Activated CD8-positive, alpha-beta T cell treated with anti-CD3 and anti-CD28 coated beads, Interleukin-2, amount 10 ng/mL, durations not matched to agents 7 days and 5 days (primary cell): ENCODE measurements at places on chromosomes 4 and X. TPM values are rescaled to one million over a fixed set of nuclear protein-coding genes. Genes with fewer than 3 reads are reported as not detected.

DNA sequence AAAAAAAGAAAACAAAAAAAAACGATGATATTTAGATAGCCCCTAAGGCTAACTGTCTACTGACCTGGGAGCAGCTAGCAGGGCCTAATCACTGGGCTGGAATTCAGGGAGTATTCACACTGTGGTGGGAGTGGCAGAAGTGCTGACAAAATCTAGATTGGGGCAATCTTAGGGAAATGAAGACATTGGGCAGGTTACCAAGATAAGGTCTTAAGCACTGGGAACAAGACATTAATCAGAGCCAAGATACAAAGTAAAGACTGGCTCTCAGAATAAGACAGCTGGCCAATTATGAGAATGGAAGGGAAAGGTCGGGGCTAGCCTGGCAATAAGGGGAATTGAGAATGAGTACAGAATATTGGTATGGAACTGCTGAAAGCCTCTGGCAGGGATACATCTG, 100.2 kb upstream of the GRIA3 start:
- H3K27me3 ChIP-seq, result no peaks in the 10 kb centered on the region
- H3K4me3 ChIP-seq, result no peak overlapping the region
- no peaks in the 10 kb centered on the region for H3K4me1 ChIP-seq
- no peaks in the 10 kb centered on the region for H3K36me3 ChIP-seq

- H3K36me3 ChIP-seq, result peaks cover 2% of the 10 kb centered on the region
- H3K4me3 ChIP-seq, result no peak overlapping the region
- no peak for DNase-seq
- no peak overlapping the region for H3K27ac ChIP-seq
- H3K27me3 ChIP-seq, result peaks cover 11% of the 10 kb centered on the region
- H3K4me1 ChIP-seq, result peaks cover 43% of the 10 kb centered on the region
Observed at GRCh38 chr4:48041535-48042137, 25.1 kb downstream of the NIPAL1 start.

DNA sequence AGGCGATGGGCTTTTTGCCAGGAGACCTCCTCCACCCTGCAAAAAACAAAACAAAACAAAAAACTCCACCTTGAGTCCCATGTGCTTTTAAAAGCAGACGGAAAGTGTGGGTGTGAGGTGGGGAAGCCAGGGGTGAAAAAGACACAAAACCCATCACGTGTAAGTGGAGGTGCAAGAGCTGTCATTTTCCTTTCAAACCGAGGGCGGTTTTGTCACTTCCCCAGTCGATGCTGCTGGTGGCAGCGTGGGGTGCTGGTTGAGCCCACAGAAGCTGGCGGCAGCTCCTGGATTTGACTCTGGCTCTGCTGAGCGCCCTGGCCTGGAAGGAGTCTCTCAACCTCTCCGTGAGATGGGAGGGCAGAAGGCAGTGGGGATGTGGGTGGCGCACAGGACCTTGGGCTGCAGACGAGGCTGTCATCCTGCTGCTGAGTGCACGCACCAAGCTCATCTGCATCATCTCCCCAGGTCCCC, 110.0 kb downstream of the PSAPL1 start:
- H3K27me3 ChIP-seq, result no peaks in the 10 kb centered on the region
- no peak for DNase-seq
- no peaks in the 10 kb centered on the region for H3K36me3 ChIP-seq
- no peaks in the 10 kb centered on the region for H3K4me1 ChIP-seq
- H3K4me3 ChIP-seq, result no peak overlapping the region

PIR gene
- 0.91 TPM for total RNA-seq

KLF8 gene
- total RNA-seq, result 2.8 TPM

NKRF gene
- total RNA-seq, result 16.3 TPM

CYTL1 gene
- not detected for total RNA-seq
